ENCODE measurements at places on chromosomes 1 and 21.

GRCh38 chr1:226637147-226637935 lies 88.8 kb downstream of the STUM start:
- no peak for DNase-seq

- DNase-seq, result no peak
Observed at GRCh38 chr1:7842517-7842916, 10.3 kb downstream of the UTS2 start.

GRCh38 chr1:37159102-37159501 lies 124.8 kb upstream of the GRIK3 start:
- DNase-seq, result no peak

DNA sequence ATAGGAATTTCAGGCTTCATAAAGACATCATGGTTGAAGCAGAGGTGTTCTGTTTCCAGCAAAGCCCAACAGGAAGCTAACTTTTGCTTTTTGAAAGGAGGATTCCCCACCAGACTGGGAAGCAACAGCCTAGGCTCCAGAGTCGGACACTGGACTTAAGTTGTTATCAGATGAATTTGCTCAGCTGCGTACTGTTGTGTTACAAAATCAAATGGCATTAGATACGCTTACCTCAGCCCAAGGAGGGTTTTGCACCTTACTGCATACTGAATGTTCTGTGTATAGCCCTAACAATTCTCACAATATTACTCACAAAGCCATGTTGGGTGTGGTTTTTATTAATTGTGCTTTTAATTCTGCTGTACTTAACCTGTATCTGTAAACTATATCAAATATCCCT lies 547 bp upstream of the CHIA start:
- DNase-seq, result peak; percentile 62

DNA sequence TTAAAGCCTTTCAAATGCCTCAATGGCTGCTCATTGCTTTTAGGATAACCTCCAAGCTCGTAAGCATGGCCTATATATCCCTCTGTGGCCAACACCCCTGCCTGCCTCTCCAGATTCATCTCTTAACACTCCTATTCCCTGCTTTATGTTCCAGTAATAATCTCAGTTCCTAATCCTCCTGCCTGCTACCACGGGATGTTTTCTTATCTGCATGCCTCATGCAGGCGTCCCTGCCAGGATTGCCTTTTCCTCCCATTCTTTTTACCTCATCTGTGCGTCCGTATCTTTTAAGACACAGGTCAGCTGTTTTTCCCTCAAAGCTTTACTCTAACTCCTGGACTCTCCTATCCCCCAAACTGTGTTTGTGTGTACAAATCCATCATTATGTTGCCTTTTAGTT lies 36.1 kb downstream of the ZBTB40 start:
- DNase-seq, result no peak

DNA sequence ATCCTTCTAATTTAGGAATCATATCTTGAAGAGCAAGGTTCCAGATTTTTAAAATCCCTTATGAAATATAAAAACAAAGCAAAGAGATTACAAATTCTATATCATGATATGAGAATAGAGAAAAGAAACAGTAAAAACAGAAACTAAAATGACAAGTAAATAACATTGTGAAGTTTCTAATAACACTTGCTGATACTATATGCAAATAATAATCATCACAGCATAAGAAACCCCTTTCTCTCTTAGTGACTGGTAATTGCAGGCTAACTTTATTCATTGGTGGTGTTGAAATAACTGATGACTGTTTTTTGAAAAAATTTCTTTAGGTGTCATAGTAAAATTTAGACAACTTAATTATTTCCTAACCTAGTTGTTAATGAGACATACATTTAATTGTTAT lies 281.6 kb downstream of the PLA2G4A start:
- DNase-seq, result no peak

DNA sequence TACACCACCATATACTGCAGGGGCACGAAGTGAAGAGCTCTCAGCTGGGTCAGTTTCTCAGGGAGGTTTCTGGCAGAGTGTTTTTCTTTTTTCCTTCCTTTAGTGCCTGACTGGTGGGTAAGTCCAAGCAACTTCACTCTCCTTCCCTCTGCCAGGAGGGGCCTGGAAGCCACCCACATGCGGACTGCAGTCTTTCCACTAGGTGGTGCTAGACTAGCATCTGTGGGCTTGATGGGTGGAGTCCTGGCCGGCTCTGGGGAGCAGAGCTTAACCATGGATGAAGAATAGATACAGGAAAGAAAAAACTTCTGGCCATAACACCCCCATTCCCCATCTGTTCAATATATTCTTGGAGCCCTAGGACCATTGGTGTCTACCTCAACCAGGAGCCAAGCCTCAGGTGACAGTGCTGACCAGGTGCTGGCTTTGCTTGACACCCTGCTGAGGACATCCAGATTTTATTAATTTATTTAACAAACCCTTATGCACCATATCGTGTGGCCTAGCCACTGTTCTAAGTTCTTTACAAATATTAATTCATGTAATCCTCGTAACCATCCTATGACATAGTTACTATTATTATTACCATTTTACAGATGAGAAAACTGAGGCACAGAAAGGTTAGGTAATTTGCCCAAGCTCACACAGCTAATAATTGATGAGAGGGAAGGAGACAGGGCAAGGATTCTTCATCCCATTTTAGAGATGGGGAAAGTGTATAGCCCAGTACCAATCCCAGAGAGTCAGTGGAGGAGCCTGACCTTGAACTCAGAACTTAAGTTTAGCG lies 126.7 kb upstream of the CSF3R start:
- DNase-seq, result peak; percentile 63

Measured in NCI-H1105 treated with DMSO at 0.1 percent for 48 hours (cell line).